Breast epithelium (tissue), 4 donors: ENCODE measurements at places on chromosomes 6 and 20.

DNA sequence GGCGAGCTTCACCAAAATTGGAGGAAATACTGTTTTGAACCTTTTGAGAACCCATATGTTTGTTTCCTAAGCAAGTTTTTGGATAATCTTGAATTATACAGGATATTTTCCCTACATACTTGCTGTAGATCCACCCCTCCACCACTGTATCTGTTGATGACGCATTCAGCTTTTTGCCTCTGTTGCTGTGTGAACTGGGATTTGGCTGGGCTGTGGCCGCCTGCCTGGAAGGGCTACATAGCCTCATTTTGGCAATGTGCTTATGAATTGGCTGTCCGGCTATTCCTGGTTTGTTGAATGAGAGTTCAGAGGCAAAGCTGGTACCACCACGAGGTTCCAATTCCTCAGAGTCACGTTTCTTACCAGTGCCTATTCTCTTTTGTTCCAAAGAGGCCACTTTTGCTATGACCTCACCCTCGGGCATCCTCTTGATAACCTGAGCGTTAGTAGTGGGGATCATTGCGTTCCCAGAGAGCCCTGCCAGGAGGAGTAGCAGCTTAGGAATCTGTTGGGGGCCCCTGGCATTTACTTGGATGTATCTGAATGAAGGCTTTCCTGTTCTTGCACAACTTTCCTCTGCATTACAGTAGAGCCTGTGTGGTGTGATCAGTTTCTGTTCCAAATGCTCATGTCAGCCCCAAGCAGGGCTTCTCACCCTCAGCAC, 6.4 kb downstream of the FAM83D start:
- DNase-seq, result no peak

DNA sequence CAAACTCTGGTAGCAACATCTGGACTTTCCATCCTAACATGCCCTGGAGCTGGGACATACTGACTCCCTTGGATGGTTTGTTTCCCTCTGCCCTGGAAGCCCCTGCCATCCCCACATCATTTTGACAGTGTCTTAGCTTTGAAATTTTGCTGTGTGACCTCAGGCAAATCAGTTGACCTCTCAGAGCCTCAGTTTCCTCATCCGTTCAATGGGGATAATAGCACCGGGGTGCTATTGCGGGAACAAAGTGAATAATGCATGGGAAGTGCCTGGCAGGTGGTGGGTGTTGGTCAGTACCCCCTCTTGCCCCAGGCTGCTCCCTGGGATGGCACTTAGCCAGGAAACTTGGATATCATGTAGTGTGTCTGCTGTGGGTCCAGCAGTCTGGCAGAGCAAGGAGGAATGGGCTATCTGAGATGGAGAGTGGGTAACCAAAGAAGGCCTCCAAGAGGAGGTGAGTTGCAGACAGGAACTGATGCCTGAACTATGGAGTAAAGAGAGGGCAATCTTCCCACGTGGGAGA, 88.6 kb downstream of the MRPL14 start:
- peak; percentile 48 for DNase-seq

DNA sequence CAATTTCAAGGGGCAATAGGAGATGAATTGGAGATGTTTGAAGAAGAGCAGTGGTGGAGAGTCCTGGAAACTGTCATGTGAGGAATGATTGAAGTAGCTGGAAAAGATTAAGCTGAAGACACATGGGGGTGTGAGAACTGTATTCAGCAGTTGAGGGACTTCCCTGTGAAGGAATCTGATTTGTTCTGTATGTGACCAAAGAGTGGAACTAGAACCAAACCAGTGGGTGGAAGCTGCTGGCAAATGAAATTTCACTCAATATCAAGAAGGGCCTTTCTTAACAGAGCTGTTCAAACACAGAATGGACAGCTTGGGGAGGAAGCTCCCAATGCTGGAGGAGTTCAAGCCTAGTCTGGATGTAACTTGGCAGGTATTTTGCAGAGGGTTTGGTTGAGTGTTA, 21.3 kb downstream of the SEC23B start:
- no peak for DNase-seq

- no peak for DNase-seq
Measured at GRCh38 chr6:144548536-144548935, 263.4 kb downstream of the UTRN start.

GRCh38 chr6:100339574-100340255, 125.0 kb downstream of the SIM1 start:
- DNase-seq, result no peak

- no peak for DNase-seq
Measured at GRCh38 chr6:136282906-136283305, 6.7 kb downstream of the BCLAF1 start.

DNA sequence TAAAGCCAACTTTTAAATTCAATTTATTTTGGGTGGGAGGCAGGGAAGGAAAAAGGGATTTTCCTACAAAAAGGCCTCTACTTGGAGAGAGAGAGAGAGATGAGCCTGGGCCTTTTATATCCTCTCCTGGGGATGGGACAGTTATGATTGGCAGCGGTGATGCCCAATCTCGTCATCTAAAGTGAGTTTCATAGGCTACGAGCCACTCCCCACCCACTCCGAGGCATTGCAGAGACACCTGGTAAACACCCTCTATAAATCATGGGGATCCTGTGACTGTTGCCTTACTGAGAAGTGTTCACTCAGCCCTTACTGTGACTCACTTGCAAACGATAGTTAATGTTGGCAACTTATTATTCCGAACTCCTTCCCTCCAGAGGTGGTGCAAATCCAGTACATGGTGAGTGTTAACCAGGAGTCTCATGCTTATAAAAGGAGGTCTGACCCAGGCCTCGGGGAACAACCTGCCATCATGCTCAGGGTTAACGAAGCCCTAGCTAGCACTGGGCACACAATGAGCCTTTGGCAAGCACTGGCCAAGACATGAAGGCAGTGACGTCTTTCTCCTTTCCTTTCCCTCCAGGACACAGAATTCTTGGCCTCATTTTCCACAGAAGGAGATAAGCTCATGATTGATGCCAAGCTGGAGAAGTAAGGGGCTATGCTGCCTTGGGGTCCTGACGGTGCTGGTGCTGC, 20.5 kb downstream of the BPIFB4 start:
- DNase-seq, result no peak

- no peak for DNase-seq
Measured at GRCh38 chr20:17964073-17964472, 4.5 kb downstream of the SNX5 start.

GRCh38 chr6:5162355-5162754, 77.2 kb downstream of the PPP1R3G start:
- no peak for DNase-seq

DNA sequence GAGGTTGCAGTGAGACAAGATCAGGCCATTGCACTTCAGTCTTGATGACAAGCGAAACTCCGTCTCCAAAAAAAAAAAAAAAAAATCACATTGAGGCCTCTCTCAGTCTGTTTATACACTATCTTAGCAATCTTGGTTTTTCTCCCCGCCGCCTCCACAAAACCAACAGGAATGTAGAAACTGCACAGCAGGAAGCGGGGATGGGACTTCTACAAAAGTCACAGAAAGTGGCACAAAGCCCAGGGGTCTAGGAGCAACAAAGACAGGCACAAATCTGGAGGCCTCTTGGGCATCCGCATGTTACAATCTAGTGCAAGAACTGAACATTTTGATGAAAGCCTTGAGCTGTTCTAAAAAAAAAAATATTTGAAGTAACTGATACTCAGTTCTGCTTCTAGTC, 48.6 kb downstream of the KDM1B start:
- no peak for DNase-seq

- no peak for DNase-seq
Measured at GRCh38 chr6:12522347-12522746, 194.2 kb upstream of the PHACTR1 start.

- DNase-seq, result no peak
Measured at GRCh38 chr20:57904314-57905105, 194.7 kb upstream of the PMEPA1 start.

- peak; percentile 65 for DNase-seq
Measured at GRCh38 chr20:3768342-3769130, 983 bp upstream of the ADISSP start.

- no peak for DNase-seq
Measured at GRCh38 chr6:33290459-33290858, 1.1 kb downstream of the PFDN6 start.

DNA sequence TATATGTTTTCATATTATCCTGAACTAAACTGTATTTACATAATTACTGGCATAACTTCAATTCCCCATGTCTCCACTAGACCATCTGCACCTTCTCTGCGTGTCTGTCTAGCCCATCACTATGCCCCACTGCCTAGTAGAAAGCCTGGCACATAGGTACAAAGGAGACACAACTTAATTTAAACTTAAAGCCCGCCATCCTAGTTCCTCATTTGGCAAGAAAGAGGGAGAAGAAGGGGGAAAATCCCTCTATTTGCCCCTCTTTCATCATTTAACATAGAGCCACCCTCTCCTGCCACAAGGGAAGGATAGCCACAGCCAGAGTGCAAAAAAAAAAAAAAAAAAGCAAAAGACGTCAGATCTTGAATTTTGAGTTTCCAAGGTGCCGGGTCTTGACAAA, 1.8 kb downstream of the PKIG start:
- no peak for DNase-seq

GRCh38 chr6:150725795-150726194, 126.1 kb downstream of the PLEKHG1 start:
- no peak for DNase-seq

DNA sequence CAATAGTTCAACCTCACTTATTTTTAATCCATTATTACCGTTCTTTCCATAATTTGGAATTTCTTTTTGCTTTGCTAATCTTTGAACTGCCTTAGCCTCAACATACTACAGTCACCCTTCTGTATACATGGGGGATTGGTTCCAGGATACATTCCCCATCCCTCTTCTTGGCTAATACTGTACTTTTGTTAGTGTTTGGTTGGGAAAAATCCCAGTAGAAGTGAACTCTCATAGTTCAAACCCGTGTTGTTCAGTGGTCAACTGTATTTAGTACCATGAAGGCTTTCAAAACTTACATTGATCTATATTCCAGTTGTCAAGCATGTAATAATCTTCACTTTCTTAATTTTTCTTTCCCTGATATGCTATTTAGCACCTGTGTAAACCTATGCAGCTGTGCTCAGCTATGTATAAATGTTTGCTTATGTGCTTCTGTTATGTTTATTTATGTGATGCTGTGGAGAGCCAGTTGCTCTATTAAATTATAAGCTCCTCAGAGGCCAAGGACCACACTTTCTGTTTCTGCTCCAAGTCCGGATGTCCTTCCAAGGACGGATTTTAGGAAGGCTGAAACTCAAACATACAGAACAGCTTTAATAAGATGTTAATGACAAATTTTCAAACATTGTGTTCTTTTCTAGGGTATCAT, 33.3 kb upstream of the LAMA4 start:
- DNase-seq, result no peak

DNA sequence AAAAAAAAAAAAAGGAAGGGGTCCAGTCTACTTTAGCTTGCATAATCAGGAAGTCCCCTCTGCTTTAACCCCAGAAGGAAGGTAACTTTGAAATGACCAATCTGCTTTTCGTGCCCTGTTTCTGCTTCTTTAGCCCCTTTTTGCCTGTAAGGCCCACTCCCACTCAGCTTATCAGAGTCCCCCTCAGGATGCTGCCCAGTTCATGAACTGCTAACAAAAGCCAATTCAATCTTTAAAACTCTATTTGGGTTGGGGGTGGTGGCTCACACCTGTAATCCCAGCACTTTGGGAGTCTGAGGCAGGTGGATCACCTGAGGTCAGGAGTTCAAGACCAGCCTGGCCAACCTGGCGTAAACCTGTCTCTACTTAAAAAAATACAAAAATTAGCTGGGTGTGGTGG, 12.3 kb downstream of the GHRH start:
- no peak for DNase-seq

DNA sequence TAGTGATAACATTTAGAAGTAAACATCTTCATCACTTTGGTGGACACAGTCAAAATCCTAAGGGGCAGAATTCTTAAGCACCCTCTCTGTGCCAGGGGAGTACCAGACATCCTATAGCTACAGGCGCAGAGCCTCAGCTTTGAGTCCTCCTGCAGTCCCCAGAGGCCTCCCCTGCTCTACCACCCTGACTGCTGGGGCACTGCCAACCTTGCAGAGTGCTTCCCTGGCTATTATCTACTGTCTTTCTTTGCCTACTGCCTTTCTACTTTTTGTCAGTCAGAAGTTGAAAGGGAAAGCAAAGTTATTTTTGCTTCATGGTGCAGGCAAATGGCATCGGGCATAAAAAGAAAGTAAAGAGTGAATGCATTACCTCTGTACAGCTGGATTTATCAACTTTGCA, 80.1 kb downstream of the AIG1 start:
- DNase-seq, result no peak

DNA sequence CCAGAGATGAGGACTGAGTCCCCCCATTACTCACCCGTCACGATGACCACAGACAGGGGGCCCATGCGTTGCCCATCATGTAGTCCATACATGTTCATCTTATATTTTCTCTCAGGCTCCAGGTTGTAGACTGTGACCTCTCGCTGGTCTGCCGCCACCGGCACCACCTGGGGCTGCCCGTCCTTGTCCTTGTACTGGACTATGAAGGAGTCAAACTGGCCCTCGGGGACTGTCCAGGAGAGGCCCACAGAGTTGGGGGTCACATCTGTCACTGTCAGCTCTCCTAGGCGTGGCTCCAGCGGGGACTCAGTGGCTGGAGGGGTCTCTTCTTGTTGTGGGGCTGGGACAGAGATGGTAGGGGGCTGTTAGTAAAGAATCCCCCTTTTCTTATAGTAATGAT, 35.4 kb downstream of the CYP21A2 start:
- DNase-seq, result no peak

- DNase-seq, result no peak
Measured at GRCh38 chr6:111487661-111488060, 4.6 kb upstream of the REV3L start.

DNA sequence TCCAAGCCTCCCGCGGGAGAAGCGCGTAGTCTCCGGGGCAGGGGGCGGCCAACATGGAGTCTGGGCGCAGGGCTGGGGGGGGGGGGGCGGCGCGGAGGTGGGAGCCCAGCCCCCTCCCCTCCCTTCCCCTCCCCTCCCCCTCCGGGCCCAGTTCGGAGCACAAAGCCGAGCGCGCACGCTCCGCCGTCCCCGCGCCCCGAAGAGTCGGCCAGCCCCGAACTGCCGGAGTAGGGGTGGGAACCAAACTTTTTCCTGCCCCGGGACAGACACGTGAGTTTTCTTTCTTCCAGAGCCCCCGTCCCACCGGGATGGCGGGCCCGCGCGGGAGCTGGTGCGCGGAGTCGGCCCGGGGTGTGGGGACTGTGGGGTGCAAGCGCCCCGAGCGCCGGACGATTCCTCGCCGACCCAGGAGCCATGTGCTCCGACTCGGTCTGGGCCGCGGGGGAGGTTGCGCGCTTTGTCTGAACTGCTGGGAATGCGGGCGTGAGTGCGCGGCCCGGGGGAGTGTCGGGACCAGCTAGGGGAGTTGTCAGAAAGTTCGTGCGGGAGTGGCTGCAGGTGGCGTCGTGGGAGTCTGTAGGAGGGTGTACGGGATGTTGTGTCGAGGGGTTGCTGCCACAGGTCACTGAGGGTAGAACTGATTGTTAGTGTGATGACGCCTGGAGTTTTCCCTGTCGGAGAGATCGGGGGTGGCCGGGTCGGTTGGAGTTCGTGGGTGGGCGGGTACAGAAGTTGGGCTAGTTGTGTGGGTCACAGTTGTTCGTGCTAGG, 1.2 kb downstream of the TGIF2 start:
- peak; percentile 45 for DNase-seq

DNA sequence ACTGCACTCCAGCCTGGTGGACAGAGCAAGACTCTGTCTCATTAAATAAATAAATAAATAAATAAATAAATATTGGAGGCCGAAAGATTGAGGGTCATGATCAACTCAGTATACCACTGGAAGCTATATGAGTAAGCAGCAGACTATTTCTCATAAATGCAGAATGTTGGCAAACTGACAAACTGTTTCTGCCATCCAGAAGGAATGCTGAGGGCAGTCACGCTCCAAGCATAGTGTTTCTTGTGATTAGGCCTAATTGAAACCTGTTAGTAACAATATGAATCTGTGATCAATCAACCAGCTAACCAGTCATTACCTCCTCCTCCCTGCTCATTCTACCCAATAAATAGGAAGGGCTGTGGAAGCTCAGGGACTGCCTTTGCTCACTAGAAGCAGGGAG, 15.2 kb upstream of the KCNK15 start:
- DNase-seq, result no peak
